Pancreas (tissue), 10 donors: ENCODE measurements at places on chromosomes 7 and 10.
A peak's percentile ranks its signal among the peaks of the same experiment; 100 is the strongest.

DNA sequence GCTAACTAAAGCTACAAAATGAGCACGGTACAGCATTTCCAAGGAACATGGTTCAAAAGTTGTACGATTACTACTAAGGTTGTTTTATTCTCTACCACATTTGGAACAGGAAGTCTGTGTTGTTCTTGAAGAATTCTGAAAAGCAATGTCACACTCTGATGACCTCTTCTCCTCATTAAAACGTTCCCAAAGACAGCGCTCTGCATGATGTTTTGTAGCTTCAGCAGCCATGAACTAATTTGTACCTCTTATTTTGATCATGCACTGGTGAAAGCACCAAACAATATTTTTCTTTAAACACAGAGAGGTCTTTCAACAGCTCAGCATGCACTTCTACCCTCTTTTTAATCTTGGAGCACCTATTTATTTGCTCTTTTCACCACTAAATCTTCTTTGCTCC is 75.0 kb upstream of the TES start:
- no peak for DNase-seq

- no peak for DNase-seq
Measured at GRCh38 chr10:22612318-22612717, 102.1 kb downstream of the PIP4K2A start.

- no peak for DNase-seq
Measured at GRCh38 chr7:81604075-81604807, 165.6 kb downstream of the HGF start.

- DNase-seq = no peak
Measured at GRCh38 chr10:64365663-64366062, 844.5 kb downstream of the REEP3 start.

DNA sequence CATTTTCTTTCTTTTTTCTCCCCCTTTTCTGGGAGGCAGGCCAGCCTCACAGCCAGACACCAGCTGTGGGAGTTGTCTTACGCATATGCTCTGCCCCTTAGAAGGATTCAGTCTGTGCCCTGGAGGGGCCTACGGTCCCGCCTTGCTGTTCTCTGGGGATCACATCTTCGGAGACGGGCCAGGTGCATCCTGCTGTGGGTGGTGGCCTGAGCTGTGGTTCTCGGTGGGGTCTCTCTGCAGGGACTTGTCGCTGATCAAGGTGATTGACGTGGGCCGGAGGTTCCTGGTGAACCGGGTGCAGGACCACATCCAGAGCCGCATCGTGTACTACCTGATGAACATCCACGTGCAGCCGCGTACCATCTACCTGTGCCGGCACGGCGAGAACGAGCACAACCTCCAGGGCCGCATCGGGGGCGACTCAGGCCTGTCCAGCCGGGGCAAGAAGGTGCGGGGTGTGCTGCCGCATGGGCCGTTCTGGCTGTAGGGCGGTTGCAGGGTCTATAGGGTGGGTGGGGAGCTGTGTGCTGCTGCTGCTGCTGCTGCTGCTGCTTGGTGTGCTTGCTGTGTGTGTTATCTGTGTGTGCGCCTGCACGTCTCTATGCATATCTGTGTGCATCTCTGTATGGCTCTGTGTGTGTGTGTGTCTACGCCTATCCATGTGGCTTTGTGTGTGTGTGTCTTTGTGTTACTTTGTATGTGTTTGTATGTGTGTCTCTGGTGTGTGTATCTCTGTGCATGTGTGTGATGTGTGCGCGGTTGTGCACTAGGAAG is 17.9 kb downstream of the PFKFB3 start:
- peak; percentile 49 for DNase-seq

DNA sequence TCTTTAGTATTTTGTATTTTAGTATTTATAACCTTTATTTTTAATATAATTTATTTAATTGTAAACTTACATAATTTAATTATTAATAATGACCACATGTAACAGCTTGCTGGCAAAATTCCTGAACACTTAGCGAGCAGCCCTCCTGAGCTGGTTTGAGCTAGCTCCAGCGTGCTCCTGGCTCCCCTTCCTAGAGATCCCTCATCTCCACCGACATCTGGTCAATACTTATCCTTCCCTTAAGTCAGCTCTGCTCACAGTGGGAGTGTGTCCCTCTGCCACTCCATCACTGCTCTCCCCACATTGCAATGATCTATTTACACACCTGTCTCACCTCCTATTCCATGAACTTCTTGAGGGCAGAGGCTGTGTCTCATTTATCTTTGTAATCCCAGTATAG is 20.6 kb upstream of the TBXAS1 start:
- DNase-seq = no peak

DNA sequence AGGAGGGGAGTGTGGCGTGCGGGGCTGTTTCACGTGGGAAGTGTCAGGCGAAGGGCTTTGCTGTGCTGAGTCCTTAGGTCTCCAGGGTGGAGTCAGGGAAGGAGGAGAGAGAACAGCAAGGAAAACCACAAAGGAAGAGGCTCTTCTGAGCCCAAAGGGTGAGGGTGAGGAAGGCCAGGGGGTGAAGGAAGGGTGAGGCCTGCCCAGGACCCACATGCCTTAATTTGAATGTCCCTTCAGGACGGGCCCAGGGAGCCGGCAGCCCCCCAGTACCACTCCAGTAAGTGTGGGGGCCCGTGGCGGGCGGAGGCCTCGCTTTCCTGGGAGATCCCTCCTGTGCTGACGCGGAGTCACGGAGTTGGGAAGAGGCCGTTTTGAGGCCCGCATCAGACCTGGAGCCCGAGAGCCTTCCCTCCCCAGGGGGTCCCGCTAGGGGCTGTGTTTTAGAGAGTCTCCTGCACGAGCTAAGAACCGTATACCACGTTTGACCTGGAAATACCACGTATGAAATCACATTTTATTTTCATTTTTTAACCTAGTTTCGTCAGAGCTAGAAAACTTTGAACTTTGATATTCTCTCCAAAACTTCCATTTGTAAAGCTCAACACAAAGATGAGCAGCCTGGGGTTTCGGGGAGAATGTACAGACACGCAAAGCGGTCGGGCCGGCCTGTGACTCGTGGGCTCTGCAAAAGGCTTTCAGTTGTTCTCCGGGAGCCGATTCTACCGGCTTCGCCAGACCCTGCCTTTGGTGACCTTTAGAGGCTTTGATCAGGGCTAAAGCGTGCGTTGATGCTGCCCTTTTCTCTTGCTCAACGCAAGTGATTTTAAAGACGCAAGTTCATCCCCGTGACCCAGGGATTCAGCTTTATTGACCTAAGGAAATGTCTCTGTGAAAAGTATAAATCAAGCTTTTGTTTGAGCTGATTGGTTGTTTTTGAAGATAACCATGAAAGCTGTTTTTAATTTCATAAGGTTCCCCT is 23.6 kb upstream of the TTYH3 start:
- DNase-seq = no peak

DNA sequence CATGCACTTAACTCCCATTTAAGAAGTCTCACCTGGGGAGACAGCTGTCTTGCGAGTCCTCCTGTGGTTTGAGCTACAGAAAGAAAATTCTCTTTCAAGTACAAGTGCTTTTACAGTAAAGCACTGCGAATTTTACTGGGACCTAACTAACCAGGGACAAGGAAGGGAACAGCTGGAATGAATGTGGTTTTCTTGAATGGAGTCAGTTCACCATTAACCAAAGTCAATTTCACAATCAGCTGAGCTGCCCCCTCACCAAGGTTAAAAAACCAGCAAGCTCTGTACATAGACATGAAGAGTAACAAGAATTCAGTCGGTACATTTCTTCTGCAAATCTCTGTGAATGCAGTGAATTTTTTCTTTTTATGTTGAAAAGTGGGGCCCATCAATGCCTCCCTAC is 56.3 kb downstream of the GFRA1 start:
- DNase-seq = no peak

DNA sequence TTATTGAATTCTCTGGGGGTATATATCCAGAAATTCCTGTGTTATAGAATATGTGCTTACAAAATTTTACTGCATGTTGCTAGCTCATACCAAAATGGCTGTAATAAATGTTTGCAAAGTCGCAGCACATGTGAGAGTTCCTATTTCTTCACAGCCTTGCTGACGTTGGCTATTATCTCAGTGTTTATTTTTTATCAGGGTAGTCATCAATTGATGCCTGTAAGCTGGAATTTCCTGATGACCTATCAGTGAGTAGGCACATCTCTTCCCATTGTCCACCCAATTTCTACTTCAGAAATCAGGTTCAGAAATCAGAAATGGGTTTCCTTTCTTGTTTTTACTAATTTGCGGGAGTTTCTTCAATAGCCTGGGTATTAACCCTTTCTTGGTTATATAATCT is 268.1 kb upstream of the FZD8 start:
- DNase-seq = no peak

- no peak for DNase-seq
Measured at GRCh38 chr7:48427671-48428070, 256.4 kb downstream of the ABCA13 start.

DNA sequence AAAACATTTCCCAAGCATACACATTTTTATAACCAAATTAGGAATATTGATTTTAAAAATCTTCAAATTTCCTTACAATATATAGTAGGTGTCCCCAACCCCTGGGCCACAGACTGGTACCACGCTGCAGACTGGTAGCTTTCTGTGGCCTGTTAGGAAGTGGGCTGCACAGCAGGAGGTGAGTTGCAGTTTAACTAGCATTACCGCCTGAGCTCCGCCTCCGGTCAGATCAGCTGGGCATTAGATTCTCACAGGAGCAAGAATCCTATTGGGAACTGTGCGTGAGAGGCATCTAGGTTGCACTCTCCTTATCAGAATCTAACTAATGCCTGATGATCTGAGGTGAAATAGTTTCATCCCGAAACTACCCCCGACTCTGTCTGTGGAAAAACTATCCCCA is 62.1 kb downstream of the ZWINT start:
- DNase-seq = no peak

DNA sequence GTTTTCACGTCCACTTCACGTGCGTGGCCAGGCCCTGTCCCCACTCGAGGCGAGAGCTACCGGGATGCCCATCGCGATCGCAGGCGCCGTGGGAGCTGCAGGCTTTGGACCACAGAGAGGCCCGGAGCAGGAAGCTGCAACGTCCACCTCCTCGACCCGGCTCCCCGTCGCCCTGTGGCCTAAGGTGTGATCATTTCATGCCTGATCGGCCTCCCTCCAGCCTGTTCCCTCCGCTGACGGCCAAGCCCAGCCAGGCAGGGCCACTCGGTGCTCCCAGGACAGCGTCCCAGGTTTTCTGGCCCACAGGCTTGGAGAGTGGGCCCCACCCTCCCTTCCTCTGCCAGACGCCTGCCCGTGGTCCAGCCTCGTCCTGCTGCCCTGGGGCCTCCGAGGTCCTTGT is 19.6 kb downstream of the KNDC1 start:
- no peak for DNase-seq

- DNase-seq = no peak
Measured at GRCh38 chr10:43939939-43940820, 291.5 kb upstream of the ZNF32 start.

DNA sequence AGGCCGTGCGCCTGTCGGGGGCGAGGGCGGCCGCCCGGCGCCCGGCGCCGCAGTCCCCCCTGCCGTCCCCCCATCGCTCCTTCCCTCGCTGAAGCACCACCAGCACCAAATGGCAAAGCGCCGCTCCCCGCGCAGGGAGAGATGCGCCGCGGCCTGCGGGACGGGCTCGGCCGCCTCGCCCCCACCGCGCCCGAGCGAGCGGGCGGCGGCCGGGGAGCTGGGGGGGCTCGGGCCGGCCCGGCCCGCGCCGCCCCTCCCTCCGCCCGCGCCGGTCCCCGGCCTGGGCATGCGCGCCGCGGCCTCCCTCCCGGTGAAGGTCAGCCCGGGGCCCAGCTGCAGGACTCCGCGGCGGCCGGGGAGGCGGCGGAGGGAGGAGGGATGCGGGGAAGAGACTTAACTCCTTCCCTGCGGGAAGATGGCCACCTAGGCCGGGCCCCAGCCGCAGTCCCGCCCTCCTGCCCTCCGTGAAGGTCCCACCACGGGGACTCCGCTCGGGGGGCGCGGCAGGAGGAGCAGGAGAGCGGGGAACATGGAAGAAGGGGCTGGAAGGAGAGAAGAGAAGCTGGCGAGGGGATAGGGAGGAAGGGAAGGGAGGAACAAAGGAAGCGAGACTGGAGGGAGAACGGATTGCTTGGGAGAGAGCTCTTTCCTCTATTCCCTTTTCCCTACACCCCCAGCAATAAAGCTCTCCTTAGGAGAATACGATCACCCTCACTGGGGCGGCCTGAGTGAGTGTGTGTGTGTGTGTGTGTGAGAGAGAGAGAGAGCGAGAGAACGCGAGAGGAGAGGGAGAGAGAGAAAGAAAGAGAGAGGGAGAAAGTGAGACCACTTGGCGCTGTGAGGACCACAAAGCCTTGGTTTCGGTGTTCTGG is 3.4 kb upstream of the SMARCD3 start:
- DNase-seq = peak; percentile 72

DNA sequence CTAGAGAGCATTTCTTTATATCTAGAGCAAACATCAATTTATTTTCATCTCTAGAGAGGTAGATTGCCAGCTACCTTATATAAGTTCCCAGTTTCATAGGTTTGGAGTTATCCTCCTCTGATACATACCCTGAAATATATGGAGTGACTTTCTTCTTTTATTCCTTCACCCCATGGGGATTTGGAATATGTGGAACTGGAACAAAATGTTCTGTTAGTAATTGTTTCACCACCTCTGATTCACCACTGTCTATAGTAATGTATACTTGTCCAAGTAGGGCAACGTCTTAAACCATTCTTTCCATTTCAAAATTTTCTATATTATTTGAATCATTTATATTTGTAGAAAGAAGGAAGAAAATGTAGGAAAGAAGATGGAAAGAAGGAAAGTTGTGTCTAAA is 511.2 kb upstream of the KCND2 start:
- no peak for DNase-seq

GRCh38 chr10:91163869-91164474 is 56.5 kb upstream of the PCGF5 start:
- DNase-seq = peak; percentile 82
